Activated CD8-positive, alpha-beta memory T cell treated with anti-CD3 and anti-CD28 coated beads, Interleukin-2, amount 10 ng/mL, durations not matched to agents 7 days and 5 days (primary cell): ENCODE measurements at places on chromosomes 7 and 10. TPM values are rescaled to one million over a fixed set of nuclear protein-coding genes. Genes with fewer than 3 reads are reported as not detected.

- no peaks in the 10 kb centered on the region for H3K27me3 ChIP-seq
Measured at GRCh38 chr10:100878291-100878910, 34.4 kb upstream of the SLF2 start.

DNA sequence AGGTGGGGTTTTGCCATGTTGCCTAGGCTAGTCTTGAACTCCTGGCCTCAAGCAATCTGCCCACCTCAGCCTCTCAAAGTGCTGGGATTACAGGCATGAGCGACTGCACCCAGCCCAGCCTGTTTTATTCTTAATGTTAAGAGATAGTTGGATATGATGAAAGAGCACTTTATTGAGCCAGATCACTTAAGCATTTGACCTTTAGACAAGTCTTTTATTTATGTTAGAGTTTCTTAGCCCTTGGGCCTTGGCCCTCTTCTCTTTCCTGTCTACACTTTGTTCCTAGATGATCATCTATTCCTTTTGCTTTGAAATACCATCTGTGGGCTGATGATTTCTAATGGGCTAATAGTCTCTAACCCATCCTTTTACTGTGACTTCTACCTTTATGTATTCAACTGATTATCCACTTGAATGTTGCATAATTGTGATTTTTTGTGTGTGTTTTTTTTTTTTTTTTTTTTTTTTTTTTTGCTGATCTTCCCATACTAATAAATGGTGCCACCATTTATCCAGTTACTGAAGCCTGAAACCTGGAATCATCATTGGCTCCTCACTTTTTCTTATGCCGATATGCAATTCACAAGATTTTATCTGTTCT is 34.8 kb downstream of the BTRC start:
- no peaks in the 10 kb centered on the region for H3K4me1 ChIP-seq
- H3K4me3 ChIP-seq: no peak overlapping the region
- peaks cover 3% of the 10 kb centered on the region for H3K36me3 ChIP-seq
- no peak overlapping the region for H3K27ac ChIP-seq
- DNase-seq: no peak
- no peaks in the 10 kb centered on the region for H3K27me3 ChIP-seq

DNA sequence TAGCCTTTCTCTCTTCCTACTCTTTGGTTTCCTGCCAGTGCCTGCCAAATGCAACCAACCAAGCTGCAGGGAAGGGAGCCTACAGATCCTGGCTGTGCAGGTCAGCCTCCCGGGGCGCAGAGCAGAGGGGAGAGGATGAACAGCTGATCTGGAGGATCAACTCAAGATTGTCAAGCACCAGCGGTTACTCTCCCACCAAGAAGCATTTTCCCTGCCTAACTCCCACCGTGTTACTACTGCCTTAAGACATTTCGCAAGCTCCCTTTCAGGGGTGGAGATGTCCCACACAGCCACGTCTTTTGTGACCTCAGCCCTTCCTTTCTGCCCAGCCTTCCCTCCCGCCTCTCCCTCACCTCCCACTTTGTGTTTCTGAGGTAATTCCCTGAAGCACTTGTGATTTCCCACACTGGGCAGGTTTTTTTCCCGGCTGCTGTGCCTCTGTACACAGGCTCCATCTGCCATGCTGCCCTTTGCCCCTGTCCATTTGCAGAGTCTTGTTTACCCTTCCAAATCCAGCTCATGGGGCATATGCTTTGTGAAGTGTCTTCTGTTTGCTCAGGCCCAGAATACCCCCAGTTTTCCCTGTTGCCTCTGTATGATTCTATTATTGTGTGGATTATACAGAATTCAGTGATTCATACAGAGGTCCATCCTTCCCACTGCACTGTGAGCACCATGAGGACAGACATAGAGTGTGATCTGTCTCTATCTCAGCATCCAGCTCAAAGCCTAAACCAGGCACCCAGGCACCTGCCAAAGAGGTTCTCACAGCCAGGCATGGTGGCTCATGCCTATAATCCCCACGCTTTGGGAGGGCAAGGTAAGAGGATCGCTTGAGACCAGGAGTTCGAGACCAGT is 40.9 kb upstream of the PAPSS2 start:
- no peak overlapping the region for H3K27ac ChIP-seq
- peaks cover 33% of the 10 kb centered on the region for H3K27me3 ChIP-seq
- peaks cover 7% of the 10 kb centered on the region for H3K4me1 ChIP-seq
- no peak for DNase-seq
- no peaks in the 10 kb centered on the region for H3K36me3 ChIP-seq
- no peak overlapping the region for H3K4me3 ChIP-seq

GRCh38 chr7:50376056-50376820 is 71.7 kb downstream of the IKZF1 start:
- H3K36me3 ChIP-seq: peaks cover 79% of the 10 kb centered on the region
- no peak overlapping the region for H3K4me3 ChIP-seq
- H3K4me1 ChIP-seq: peaks cover 68% of the 10 kb centered on the region

DNA sequence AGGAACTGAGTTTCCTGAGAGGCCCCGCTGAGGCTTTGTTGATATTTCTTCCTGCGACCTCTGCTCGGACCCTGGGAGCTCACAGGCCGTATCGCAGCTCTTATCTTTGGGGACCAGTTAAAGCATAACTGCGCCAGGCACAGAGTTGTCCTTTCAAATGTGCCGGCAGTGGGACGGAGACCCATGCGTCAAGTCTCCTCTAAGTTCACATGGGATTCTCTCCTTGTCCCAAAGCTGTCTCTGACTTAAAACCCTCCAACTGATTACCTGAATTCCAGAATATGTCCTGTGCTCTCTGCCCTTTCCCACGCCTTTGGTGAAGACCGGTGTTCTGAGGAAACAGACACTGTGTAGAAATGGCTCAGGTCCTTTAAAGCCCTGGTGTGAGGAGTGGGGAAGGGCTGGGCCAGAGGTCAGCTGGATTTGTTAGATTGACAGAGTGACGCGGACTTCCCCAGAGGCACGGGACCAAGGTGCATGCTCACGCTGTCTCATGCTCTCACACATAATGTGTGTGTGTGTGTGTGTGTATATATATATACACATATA is 169.8 kb downstream of the EGFR start:
- no peaks in the 10 kb centered on the region for H3K36me3 ChIP-seq
- no peak overlapping the region for H3K4me3 ChIP-seq
- peaks cover 3% of the 10 kb centered on the region for H3K27me3 ChIP-seq
- no peak overlapping the region for H3K27ac ChIP-seq

- H3K4me1 ChIP-seq: no peaks in the 10 kb centered on the region
- H3K4me3 ChIP-seq: no peak overlapping the region
- H3K27me3 ChIP-seq: no peaks in the 10 kb centered on the region
- no peaks in the 10 kb centered on the region for H3K36me3 ChIP-seq
Measured at GRCh38 chr7:135321556-135321955, 87.9 kb downstream of the STRA8 start.

DNA sequence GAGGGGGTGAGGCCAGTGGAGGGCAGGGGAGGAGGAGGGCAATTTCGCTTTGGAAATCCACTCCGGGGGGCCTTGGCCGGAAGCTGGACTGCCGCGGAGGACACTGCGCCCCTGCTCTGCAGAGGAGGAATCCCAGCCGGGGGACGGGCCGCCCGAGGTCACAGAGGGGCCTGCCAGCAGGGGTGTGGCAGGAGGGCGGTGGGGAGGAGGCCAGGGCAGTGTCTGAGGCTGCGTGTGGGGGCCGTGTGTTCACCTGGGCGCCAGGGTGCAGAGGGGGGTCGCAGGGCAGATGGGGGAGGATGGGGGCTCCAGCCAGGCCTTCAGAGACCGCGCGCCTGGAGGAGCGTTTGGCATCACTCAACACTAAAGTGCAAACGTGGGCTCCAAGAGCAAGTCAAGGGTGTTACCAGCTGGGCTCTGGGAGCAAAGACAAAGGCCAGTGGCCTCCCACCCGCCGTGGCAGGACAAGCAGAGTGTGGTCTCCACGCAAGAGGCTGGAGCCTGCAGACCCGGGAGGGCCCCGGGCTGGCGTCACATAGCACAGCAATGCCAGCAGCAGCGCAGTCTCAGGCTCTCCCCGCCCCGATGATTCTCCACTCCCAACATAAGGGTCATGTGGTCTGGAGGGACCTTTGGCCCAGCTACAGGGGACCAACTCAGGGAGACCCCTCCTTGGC is 45.3 kb upstream of the DNAJB6 start:
- no peaks in the 10 kb centered on the region for H3K36me3 ChIP-seq
- H3K27me3 ChIP-seq: no peaks in the 10 kb centered on the region
- no peak overlapping the region for H3K4me3 ChIP-seq
- no peak overlapping the region for H3K27ac ChIP-seq
- H3K4me1 ChIP-seq: no peaks in the 10 kb centered on the region
- DNase-seq: no peak

- H3K27ac ChIP-seq: no peak overlapping the region
- no peak overlapping the region for H3K4me3 ChIP-seq
- peaks cover 2% of the 10 kb centered on the region for H3K4me1 ChIP-seq
- H3K36me3 ChIP-seq: no peaks in the 10 kb centered on the region
- peaks cover 5% of the 10 kb centered on the region for H3K27me3 ChIP-seq
Measured at GRCh38 chr7:50751146-50751545, 31.6 kb downstream of the GRB10 start.

GRCh38 chr7:31882187-31882586 is 188.0 kb downstream of the PDE1C start:
- H3K36me3 ChIP-seq: no peaks in the 10 kb centered on the region
- no peak overlapping the region for H3K4me3 ChIP-seq
- no peak overlapping the region for H3K27ac ChIP-seq
- no peaks in the 10 kb centered on the region for H3K27me3 ChIP-seq
- no peaks in the 10 kb centered on the region for H3K4me1 ChIP-seq

- no peaks in the 10 kb centered on the region for H3K36me3 ChIP-seq
- H3K27me3 ChIP-seq: no peaks in the 10 kb centered on the region
- H3K4me3 ChIP-seq: no peak overlapping the region
- no peak overlapping the region for H3K27ac ChIP-seq
- no peaks in the 10 kb centered on the region for H3K4me1 ChIP-seq
Measured at GRCh38 chr7:108660465-108660864, 90.8 kb downstream of the DNAJB9 start.

DNA sequence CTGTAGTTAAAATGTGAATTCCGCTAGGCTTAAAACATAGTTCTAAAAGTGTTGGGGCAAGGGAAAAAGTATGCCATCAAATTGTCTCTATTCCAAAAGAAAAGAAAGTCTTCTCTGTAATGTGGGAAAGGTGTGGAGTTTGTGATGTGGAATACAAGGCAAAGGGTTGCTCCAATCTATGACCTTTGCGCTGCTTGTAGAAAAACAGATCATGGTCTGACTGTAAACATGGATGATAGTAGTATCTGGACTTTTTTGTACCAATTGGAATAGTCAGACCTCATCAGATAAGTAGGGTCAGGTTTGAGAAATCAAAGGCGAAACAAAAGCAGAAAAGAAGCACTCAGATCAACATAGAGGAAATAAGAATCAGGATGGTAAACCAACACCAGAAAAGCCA is 372.3 kb downstream of the TFEC start:
- no peak overlapping the region for H3K27ac ChIP-seq
- H3K36me3 ChIP-seq: no peaks in the 10 kb centered on the region
- no peak for DNase-seq
- no peak overlapping the region for H3K4me3 ChIP-seq
- no peaks in the 10 kb centered on the region for H3K4me1 ChIP-seq
- H3K27me3 ChIP-seq: no peaks in the 10 kb centered on the region

GRCh38 chr7:75721426-75721825 is 17.3 kb downstream of the HIP1 start:
- H3K4me1 ChIP-seq: no peaks in the 10 kb centered on the region
- H3K4me3 ChIP-seq: no peak overlapping the region
- no peaks in the 10 kb centered on the region for H3K27me3 ChIP-seq

GRCh38 chr10:99005254-99005653 is 230.4 kb downstream of the HPSE2 start:
- DNase-seq: no peak
- H3K36me3 ChIP-seq: no peaks in the 10 kb centered on the region
- H3K4me3 ChIP-seq: no peak overlapping the region
- H3K27ac ChIP-seq: no peak overlapping the region
- H3K27me3 ChIP-seq: no peaks in the 10 kb centered on the region

- H3K27me3 ChIP-seq: peaks cover 42% of the 10 kb centered on the region
- H3K27ac ChIP-seq: no peak overlapping the region
- H3K36me3 ChIP-seq: no peaks in the 10 kb centered on the region
- H3K4me1 ChIP-seq: peaks cover 29% of the 10 kb centered on the region
- DNase-seq: peak; percentile 65
- peak overlapping the region; percentile 42 for H3K4me3 ChIP-seq
Measured at GRCh38 chr10:102408728-102409603, 9.6 kb downstream of the PSD start.

GRCh38 chr7:110645060-110645459 is 445.9 kb upstream of the LRRN3 start:
- peaks cover 4% of the 10 kb centered on the region for H3K4me1 ChIP-seq
- no peak for DNase-seq
- H3K27me3 ChIP-seq: no peaks in the 10 kb centered on the region
- H3K27ac ChIP-seq: no peak overlapping the region
- H3K36me3 ChIP-seq: no peaks in the 10 kb centered on the region

DNA sequence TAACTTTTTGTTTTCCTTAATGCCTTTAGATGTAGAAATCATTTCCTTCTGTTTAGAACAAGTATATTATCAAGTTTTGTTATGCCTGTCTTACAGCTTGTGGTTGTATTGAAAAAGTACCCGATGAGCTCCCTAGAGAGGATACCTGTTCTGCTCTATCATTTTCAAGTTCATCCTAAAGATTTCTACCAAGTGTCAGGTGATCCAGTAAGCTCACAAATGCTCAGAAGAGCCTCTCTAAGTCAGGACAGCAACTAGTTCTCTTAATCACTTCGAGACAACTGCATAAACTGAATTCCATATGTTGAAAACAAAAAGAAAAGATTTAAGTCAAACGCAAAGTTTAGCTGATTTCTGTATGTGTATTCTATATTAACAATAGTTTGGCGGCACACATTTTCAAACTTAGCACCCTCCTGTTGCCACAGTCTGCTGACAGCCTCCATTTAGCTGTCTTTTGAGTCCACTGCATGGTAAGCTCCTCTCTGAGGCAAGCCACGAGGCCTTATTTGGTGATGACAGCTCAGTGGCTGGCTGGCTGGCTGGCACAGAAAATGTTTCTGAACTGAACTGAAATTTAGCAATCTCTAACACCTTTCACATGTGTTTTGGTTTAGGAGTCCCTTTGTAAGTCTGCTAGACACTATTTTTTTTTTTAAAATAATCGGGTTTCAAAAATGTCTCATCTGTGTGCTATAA is 59.4 kb downstream of the SEMA3C start:
- H3K36me3 ChIP-seq: no peaks in the 10 kb centered on the region
- no peak for DNase-seq
- H3K4me1 ChIP-seq: no peaks in the 10 kb centered on the region
- H3K4me3 ChIP-seq: no peak overlapping the region
- H3K27ac ChIP-seq: no peak overlapping the region
- H3K27me3 ChIP-seq: no peaks in the 10 kb centered on the region

The TSPAN13 gene
- total RNA-seq: 0.41 TPM

The UCMA gene
- total RNA-seq: not detected

The PRSS37 gene
- not detected for total RNA-seq

The DIP2C gene
- total RNA-seq: 0.26 TPM

The ZDHHC6 gene
- 48.1 TPM for total RNA-seq
